ENCODE measurements at places on chromosomes 3 and 15. TPM values are rescaled to one million over a fixed set of nuclear protein-coding genes. Genes with fewer than 3 reads are reported as not detected.

DNA sequence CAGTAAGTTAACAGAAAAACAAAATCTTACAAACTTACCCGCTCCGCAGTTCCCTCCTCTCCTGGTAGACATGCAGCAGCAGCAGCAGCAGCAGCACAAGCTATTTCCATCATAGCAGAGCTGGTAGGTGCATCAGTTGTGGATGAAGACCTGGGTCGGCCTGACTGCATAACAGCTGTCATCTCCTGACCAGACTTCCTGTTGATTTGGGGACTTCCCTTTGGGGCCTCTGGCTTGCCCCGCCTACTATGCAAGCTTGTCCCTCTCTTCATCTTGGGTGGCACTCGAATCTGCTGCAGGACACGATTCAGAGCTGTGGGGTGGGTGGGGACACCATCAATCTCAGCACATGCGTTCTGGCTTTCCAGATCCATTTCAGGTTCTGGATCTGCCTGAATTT, 65.7 kb downstream of the TMCC1 start:
- no peak overlapping the region for H3K27ac ChIP-seq
- H3K4me1 ChIP-seq = no peaks in the 10 kb centered on the region
- no peaks in the 10 kb centered on the region for H3K36me3 ChIP-seq
- H3K27me3 ChIP-seq = no peaks in the 10 kb centered on the region
- no peak overlapping the region for H3K4me3 ChIP-seq

- H3K27me3 ChIP-seq = no peaks in the 10 kb centered on the region
- H3K4me1 ChIP-seq = peaks cover 4% of the 10 kb centered on the region
- no peak for DNase-seq
These were observed 947.1 kb downstream of the FHIT start for GRCh38 chr3:60304112-60304511.

GRCh38 chr15:64617727-64618126, 157.3 kb downstream of the ZNF609 start:
- no peaks in the 10 kb centered on the region for H3K4me1 ChIP-seq
- H3K27ac ChIP-seq = no peak overlapping the region
- H3K27me3 ChIP-seq = no peaks in the 10 kb centered on the region

DNA sequence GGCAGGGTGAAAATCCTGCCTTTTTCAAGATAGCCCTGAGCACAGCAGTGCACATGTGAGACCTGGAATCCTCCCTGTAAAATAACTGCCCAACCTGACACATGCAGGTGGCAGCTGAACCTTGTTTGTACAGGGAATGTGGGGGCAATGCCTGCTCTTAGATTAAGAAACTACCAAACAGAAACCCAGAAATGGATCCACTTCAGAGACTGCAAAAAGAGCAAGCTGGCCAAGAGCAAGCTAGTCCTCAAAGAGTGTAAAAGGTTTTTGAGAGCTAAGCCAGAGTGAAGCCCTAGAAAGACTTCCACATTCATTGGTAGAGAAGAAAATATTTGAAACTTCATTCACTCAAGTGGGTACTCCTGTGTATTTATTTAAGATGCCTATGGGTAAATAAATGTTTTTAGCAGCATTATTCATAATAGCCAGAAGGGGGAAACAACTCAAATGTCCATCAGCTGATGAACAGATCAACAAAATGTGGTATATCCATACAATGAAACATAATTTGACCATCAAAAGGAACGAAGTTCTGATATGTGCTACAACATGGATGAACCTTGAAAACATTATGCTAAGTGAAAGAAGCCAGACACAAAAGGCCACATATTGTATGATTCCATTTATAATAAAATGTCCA, 96.0 kb upstream of the TSC22D2 start:
- H3K27me3 ChIP-seq = no peaks in the 10 kb centered on the region
- no peaks in the 10 kb centered on the region for H3K36me3 ChIP-seq
- no peaks in the 10 kb centered on the region for H3K4me1 ChIP-seq
- DNase-seq = no peak
- H3K27ac ChIP-seq = no peak overlapping the region

DNA sequence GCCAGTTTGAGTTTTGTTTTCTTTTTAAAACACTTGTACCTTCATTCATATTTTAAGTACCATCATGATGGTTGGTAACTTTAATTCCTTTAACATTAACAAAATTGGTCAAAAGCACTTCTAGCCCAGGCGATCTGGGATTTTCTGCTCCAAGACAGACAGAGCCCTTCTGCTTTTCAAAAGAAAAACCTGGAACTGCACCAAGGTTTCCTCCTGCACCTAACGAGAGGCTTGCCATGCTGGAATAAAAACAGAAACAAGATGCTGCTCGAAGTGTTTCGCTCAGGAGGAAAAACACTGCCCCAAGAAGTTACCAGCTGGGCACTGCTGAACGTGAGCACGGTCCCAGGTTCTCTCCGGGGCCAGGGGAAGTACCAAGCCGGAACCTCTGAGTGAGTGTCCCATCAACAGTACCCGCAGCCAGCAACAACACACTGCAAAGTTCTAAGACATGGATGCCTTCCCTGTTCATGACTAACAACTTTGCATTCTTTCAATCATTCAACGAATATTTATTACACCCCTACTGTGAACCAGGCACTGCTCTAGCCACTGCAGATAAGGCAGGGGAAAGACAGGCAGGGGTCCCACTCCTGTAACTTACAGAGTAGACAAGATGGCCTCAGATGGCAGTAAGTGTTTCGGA, 98.8 kb downstream of the XXYLT1 start:
- H3K27ac ChIP-seq = no peak overlapping the region
- no peaks in the 10 kb centered on the region for H3K4me1 ChIP-seq
- H3K4me3 ChIP-seq = no peak overlapping the region
- no peaks in the 10 kb centered on the region for H3K27me3 ChIP-seq
- H3K36me3 ChIP-seq = no peaks in the 10 kb centered on the region

- no peak overlapping the region for H3K4me3 ChIP-seq
- H3K4me1 ChIP-seq = no peaks in the 10 kb centered on the region
- H3K27me3 ChIP-seq = no peaks in the 10 kb centered on the region
These were observed 342.3 kb upstream of the CFAP20DC start for GRCh38 chr3:59392116-59392515.

GRCh38 chr3:31502803-31503221, 29.9 kb upstream of the STT3B start:
- no peaks in the 10 kb centered on the region for H3K36me3 ChIP-seq
- H3K4me1 ChIP-seq = peaks cover 11% of the 10 kb centered on the region
- DNase-seq = no peak
- H3K27me3 ChIP-seq = no peaks in the 10 kb centered on the region
- H3K27ac ChIP-seq = no peak overlapping the region
- no peak overlapping the region for H3K4me3 ChIP-seq

DNA sequence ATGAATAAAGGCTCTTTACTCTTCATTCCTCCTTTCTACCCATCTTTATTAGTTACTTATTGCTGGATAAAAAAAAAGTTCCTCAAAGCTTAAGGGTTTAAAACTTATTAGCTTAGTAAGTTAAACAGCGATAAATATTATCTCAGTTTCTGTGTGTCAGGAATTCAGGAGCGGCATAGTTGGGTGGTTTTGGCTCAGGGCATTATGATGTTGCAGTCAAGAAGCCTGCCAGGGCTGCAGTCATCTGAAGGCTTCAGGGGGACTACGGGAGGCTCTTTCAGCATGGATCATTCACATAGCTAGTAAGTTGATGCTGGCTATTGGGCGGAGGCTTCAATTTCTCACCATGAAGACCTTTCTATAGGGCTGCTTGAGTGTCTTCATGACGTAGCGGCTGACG, 1.9 kb upstream of the DLG1 start:
- no peak for DNase-seq
- H3K36me3 ChIP-seq = no peaks in the 10 kb centered on the region
- H3K4me3 ChIP-seq = no peak overlapping the region
- no peaks in the 10 kb centered on the region for H3K27me3 ChIP-seq
- H3K27ac ChIP-seq = no peak overlapping the region

IMPG2 gene
- total RNA-seq = 0.11 TPM

Measured in right lobe of liver (tissue), 6 donors.